ENCODE measurements at places on chromosomes 7 and 10.

DNA sequence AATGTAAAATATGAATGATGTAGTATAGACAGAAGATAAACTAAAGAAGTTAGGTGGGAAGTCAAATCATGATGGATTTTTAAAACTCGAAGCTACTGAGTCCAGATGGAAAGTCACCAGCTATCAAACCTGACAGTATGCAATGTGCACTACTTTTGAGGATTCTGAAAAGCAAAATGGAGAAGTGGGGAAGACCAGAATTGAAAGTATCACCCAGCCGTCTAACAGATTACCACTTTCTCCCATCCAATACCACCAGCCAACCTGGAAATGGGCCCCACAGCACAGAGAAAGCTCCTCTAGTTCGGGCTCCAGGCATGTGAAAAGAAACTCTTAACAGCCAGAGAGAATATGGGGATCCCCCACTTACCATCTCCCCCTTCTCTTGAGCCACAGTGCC lies 67.9 kb upstream of the SRRM3 start:
- no peak for DNase-seq

DNA sequence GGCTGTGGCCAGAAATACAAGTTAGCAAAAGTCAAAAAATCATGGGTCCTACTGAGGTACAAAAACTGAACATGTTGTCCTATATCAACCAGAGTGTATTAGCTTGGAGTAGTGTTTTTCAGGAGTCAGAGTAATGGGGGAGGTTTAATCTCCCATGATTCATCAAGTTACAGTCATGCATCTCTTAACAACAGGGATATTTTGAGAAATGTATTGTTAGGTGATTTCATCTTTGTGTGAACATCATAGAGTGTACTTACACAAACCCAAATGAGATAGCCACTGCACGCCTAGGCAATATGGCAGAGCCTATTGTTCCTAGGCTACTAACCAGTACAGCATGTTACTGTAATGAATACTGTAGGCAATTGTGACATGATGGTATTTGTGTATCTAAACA lies 14.9 kb upstream of the TES start:
- no peak for DNase-seq

- no peak for DNase-seq
Observed at GRCh38 chr10:96655461-96656197, 64.7 kb downstream of the PIK3AP1 start.

DNA sequence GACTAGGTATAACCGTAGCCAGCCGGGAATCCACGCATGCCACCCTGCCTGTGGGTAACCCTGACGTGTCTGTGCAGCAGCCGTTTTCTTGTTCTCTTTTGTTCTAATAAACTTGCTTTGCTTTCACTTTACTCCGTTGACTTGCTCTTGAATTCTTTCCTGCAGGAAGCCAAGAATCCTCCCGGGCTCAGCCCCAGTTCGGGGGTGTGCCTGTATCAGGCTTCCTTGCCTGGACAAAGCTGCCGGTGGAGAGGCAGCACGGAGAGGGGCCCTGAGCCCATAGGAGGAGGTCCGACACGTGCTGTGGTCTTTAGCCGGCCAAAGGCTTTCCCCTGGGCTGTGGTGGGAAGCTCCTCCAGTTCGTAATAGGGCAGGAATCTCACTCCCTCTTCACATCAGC lies 256.5 kb upstream of the PPP2R2D start:
- no peak for DNase-seq

- no peak for DNase-seq
Observed at GRCh38 chr7:12567015-12567414, 3.5 kb upstream of the SCIN start.

GRCh38 chr10:119401671-119402395 lies 140.7 kb downstream of the RGS10 start:
- no peak for DNase-seq

- no peak for DNase-seq
Observed at GRCh38 chr10:53597835-53598251, 825.3 kb upstream of the MBL2 start.

DNA sequence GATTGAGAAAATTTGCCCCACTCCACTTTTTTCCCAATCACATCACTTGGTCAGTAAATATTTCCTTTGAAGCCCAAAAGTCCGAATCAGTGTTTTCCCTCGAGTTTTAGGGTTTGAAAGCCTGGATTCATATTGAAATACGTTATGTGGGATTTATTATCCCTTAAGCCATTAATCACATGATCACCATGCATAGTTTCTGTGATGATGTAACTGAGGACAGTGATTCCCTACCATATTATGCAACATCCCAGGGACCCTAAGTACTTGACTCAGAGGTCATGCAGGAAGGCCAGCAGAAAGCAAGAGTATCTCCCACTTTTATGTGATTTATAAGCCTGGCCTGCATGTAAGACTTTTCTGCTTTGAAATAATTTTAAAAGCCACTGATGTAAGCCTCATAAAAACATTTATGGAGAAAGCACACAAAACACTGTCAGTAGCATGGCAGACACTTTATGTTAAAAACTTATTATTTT lies 630.6 kb upstream of the ZWINT start:
- DNase-seq, result no peak

DNA sequence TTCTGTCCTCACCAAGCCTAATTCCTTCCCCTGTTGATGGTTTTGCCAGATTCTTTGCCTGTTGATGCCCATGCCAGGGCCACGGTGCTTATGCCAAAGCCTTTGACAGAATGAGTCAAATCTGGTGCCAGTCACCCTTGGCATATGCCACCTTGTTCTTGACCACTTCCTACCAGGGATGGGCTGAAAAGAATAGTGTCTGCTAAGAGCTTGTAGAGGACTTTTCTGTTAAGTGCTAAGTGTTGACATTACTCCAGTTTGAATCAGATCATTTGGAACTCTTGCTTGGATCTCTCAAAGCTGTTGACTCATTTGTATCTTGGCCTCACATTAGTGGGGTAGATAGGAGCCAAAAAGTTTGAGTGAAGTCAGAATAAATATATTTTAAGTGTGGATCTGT lies 661.2 kb downstream of the AUTS2 start:
- DNase-seq, result no peak

DNA sequence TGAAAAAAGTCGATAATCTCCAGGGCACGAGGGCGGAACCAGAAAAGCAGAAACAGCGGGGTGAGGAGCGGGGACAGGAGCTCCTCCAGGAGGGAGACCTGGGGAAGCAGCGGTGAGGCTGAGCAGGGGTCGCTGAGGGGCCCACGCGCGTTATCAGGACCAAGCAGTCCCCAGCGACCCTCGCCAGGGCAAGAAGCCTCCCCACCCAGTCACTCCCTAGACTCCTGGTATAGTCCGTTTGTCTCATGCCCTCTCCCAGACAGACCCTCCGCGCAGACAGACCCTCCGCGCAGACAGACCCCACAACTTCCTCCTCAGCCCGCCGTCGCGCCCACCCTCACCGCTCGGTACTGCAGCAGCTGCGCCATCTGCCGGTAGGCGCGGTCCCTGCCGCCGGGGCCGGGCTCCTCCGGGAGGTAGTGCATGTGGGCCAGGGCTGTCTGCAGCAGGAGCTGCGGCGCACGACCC lies 6.3 kb downstream of the ATG9B start:
- peak; percentile 73 for DNase-seq

- DNase-seq, result no peak
Observed at GRCh38 chr10:3435671-3436070, 263.1 kb upstream of the PITRM1 start.

- no peak for DNase-seq
Observed at GRCh38 chr10:28776519-28776918, 99.2 kb downstream of the BAMBI start.

GRCh38 chr10:93703066-93703465 lies 674 bp upstream of the FRA10AC1 start:
- no peak for DNase-seq

DNA sequence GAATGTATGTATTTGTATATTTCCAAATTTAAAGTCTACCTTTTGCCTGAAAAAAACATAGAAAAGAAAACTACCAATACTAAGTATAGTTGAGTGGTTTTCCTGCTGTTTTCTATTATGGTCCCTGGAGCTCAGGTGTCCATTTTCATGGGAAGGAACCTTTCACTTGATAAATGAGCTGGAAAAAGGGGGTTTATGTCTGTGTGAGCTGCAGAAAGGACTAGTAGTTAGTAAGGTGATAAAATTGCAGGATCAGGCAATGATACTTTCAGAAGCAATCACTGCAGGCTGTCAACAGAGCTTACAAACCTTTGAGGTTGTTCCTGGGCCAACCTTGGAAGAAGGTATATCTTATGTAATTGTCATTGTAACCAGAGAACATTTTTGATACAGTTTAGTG lies 48.0 kb downstream of the ST7 start:
- no peak for DNase-seq

DNA sequence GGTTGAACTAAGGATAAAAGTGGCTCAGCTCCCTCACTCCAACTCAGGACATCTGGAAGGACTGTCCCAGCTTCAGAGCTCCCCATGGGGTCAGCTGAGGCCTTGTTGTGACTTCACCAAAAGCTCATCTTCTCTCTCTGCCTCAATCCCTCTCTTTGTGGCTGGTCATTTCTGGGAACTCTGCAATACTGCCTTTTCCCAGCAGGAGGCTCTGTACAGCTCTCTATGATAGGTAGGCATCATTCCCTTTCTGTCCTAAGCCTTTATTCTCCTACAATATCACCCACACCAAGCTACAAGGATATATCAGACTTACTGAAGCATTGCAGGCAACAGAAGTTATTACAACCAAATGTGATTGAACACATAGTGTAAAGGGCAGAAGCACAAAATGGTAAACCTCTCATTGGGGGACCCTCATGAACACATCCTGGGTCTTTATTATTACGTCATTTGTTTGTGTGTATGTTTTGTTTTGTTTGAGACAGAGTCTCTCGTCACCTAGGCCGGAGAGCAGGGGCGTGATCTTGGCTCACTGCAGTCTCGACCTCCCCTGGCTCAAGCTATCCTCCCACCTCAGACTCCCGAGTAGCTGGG lies 36.7 kb upstream of the PRPS1L1 start:
- DNase-seq, result no peak

DNA sequence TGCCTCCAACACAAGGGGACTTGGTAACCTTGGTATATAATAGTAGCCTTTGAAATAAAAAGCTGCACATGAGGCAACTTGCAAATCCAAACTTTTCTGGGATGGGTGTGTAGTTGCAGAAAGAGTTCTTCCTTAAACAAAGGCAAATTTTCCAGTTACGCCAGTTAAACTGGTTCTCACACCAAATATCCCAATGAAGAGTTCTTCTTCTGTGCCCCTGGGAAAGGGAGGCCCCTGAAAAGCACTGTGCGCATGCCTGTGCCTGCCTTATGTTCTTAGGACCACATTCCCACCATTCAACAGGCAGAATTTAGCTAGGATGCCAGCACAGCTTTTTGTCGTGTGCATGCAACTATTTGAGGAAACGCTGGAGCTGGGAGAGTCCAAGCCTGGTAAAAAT lies 164.8 kb upstream of the SLC25A13 start:
- DNase-seq, result no peak

- DNase-seq, result no peak
Observed at GRCh38 chr10:31419394-31420063, 100.5 kb downstream of the ZEB1 start.

DNA sequence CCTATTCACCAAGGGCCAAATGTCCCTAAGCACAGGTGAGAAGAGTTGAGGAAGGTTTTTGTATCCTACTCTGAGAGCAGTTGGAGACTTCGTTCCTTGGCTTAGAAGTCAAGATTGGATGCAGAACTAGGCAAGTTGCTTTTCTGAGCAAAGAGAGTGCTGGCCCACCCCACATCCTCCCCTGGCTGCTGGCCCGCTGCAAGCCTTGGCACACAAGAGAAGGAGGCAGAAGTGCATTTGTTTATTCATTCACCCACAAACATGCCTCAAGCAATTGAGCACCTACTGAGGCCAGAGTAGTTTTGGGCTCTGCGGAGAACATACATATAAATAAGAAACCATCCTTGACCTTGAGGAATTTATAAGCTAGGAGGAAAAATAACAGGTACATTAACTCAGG lies 318.9 kb downstream of the KCNMA1 start:
- DNase-seq, result no peak

- DNase-seq, result no peak
Observed at GRCh38 chr7:133590795-133591194, 337.9 kb downstream of the EXOC4 start.

DNA sequence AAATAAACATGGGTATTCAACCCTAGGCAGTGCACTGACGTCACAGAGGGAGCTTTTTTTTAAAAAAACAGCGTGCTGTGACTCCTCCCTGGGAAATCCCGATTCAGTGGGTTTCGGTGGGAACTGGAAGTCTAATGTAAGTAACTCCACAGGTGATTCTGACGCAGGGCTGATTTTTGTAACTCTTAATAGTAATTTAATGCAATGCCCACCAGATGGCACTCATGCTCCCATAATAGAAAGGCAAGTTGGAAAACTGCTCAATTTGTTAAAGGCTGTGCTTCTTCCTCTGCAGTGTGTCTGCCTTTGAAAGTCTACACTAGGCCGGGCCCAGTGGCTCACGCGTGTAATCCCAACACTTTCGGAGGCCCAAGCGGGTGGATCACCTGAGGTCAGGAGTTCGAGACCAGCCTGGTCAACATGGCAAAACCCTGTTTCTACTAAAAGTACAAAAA lies 10.9 kb upstream of the RSU1 start:
- peak; percentile 42 for DNase-seq

DNA sequence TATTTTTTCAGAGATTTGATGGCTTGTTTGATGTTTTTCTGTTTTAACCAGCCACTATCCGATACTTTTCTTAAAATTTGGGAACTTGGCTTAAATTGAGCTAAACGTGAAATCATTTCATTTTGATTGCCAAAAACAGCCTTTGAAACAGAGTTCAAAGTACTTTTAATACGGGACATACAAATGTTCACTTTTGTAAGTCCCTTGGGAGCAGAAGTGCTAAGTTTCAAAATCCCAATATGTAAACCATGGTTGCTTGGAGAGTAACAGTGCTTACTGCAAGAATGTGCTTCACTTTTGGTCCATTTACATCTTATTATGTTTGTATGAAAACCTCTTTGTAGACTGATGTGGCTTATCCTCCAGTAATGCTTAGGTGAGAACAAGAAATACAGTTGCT lies 10.9 kb downstream of the PNPLA8 start:
- no peak for DNase-seq

DNA sequence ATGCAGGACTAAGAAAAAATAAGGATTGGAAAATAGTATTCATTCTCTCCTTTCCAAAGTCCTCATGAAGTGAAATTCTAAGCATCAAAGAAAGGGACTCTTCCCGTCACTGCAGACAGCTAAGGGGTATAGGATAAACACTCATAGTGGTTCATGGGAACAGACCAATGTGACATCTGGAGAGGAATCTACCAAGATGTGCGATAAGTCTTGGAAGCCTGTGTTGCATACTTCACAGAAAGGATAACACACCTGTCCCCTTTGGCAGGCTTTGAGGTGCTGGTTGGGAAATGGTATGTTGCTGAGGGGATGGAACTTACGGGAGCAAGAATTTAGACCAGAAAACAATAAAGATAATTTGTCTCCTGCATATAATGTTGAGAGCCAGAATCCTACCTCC lies 248.1 kb downstream of the ARHGAP21 start:
- no peak for DNase-seq

- no peak for DNase-seq
Observed at GRCh38 chr7:158765020-158765419, 60.4 kb upstream of the NCAPG2 start.

DNA sequence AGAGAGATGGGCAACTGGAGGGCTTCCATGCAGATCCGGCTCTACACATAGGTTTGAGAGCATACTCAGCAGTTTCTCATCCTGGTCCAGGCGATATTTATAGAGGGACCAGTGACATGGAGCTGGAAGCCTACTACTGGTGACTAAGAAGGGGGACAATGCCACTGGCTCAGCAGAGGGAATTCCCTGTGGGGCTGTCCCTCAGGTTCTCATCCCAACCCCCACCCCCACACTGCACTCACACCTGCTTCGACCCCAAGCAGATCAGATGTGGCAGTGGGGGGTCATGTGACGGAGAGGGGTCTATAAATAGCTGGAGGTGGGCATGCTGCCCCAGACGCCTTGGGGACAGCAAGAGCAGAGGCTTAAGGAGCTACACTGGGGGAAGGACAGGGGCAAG lies at the start of gene CLCN1:
CLCN1 (plus strand) TSS at position 336 of the 400 bp plus-strand sequence. CDS start 102 bp downstream, outside the sequence.
- DNase-seq, result no peak
